ENCODE measurements at places on chromosomes 12 and 14.

DNA sequence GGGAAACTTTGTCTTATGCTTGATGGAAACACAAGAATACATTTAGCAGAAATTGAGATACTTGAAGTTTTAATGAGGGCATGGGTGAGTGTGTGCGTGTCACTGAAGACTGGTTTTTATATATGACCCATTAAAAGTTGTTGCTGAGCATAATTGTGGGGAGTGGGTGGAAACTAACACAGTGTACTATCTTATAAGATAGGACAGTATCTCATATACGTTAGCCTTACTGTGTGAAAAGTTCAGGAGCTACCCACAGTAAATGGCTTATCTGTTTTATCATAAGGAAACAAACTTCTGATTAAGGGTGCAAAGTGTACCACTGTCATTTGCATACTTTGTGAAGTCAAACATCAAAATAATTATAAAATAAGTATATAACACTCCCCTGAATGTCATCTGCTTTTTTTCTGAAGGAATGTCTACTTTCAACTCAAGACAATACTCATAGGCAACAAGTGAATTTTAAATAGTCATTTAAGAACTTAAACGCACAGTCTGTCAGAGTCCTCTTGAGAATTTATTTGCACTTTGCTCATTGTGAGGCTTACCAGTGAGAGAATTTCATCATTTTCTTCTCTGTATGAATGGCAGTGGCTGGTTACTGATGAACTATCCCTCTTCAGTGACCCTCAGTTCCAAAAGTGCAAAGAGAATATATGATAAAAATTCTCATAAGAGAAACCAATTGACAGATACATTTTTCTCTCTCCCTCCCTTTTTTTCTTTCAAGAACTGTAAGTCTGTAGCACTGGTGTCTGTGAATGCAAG is 4.2 kb downstream of the PDE3A start:
- ATAC-seq: no peak

DNA sequence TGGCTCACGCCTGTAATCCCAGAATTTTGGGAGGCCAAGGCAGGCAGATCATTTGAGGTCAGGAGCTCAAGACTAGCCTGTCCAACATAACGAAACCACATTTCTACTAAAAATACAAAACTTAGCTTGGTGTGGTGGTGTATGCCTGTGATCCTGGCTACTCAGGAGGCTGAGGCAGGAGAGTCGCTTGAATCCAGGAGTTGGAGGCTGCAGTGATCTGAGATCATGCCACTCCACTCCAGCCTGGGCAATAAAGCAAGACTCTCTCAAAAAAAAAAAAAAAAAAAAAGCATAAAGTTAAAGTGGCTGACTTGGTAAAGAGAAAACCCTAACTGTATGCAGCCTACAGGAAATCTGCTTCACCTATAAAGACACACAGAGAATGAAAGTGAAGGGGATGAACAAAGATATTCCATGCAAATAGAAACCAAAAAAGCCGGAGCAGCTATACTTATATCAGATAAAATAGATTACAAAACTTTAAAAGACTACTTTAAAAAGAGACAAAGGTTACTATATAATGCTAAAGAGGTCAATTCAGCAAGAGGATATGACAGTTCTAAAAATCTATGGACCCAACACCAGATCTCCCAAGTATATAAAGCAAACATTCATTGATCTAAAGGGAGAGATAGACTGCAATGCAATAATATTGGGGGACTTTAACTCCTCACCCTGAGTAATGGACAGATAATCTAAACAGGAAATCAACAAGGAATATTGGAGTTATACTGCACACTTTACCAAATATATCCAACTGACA is 4.1 kb downstream of the CLEC2B start:
- peak; percentile 39 for ATAC-seq

GRCh38 chr12:94435511-94435927 is 24.1 kb downstream of the CEP83 start:
- ATAC-seq: no peak

GRCh38 chr14:69624136-69624535 is 12.7 kb downstream of the SUSD6 start:
- no peak for ATAC-seq

GRCh38 chr12:105840384-105840783 is 298.4 kb downstream of the NUAK1 start:
- no peak for ATAC-seq

DNA sequence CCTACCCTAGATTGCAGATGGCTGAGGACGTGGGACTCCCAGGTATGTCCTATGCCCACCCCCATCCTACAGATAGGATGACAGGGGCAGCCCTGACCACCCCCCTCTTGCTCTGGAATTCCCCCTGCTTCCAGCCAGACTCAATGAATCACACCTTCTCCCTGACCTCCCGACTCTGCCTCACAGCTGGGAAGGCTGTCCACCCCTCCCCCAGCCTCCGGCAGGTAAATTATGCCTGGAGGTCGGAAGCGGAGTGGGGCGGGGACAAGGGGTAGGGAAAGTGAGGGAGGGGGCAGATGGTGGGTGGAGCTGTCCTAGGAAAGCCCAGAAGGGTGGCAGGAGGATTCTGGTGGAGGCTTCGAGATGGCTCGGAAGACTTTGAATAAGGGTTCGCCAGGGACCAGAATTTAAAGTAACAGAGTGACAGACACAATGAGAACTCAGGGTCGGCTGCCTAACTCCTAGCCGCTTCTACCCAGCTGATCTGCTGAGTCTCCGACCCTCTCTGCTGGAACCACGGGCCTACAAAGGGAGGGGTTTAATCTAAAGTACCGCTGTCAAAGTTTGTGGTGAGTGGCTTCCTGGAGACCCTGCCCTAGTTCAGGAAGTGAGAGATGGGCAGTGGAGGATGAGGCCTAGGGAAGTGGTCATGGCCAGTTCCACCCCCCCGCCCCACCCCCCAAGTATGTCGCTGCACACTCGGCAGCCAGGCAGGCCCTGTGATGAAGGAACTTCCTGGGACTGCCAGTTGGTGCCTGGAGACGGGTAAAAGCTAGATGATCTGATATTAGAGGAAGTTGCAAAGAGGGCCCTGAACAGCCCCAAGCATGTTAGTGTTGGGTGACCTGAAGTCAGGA is 4.2 kb downstream of the PLEKHG3 start:
- no peak for ATAC-seq

GRCh38 chr14:106605548-106606448 is 1079.4 kb downstream of the TMEM121 start:
- ATAC-seq: peak; percentile 91

DNA sequence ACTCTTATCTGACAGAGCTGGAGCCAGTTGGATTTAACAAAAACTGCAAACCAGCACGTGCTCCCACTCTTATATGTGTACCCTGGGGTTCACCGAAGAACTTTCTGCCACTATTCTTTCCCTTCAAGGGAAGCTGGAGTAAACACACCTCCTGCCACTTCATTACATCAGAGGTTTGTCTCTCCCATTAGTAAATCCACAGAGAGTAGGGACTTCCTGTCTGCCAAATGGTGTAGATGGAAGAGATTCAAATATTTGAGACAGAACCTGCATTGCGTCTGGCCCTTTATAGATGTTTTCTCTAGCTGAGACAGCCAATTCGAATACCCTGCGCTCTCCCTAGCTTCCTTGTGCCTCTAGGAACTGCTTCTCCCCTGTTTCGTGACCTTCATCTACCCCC is 29.1 kb upstream of the AEBP2 start:
- ATAC-seq: no peak

DNA sequence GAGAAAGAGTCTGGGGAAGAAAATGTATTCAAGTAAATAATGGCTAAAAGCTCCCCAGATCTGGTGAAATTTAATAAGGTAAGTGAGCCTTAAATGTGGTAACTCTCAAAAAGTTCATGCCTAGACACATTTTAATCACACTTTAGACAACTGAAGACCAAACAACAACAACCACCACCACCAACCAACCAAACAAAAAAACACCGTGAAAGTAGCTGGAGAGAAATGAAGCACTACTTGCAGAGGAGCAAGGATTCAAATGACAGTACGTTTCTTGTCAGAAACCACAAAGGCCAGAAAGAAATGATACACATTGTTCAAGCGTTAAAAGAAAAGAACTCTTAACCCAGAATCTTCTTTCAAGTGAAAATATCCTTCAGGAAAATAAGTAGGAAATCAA is 208.3 kb downstream of the MYRFL start:
- ATAC-seq: no peak

DNA sequence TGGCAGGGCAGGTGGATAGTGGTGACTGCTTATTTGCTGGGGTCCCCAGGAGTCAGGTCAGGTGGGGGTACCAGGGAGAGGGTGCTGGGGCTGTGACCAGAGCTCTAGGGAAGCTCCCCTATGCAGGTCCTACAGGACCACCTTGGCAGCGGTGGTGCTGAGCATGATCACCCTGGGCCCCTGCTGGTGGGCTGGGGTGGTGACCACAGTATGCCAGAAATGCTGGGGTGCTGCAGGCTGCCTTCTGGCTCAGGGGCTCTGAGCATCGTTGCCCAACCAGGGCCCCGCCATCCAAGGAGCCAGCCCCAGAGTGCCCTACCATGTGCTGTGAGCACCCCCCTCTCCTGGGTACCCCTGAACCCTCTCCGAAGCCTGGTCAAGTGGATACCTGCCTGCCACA is 17.5 kb upstream of the NUDT14 start:
- ATAC-seq: no peak

DNA sequence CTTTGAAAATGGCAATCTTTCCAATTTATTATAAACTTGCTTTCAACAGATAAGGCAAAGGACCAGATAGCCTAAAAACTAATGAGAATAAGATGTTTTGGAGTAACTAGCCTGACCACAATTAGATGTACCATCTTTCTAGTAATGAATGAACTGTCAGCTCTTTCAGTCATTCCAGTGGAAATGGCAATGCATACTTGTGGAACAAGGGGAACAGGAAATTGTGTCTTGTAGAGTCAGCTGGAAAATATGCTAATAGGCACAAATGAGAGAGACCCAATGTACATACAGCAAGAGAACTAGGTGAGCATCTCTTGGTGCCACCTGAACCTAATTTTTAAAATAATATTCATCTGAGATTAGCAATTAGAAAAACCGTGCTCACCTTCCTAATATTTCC is 76.1 kb upstream of the GPHB5 start:
- ATAC-seq: no peak

GRCh38 chr12:118145113-118145797 is 9.3 kb downstream of the PEBP1 start:
- no peak for ATAC-seq

- ATAC-seq: no peak
Measured at GRCh38 chr12:30155001-30155730, 371.4 kb upstream of the TMTC1 start.

DNA sequence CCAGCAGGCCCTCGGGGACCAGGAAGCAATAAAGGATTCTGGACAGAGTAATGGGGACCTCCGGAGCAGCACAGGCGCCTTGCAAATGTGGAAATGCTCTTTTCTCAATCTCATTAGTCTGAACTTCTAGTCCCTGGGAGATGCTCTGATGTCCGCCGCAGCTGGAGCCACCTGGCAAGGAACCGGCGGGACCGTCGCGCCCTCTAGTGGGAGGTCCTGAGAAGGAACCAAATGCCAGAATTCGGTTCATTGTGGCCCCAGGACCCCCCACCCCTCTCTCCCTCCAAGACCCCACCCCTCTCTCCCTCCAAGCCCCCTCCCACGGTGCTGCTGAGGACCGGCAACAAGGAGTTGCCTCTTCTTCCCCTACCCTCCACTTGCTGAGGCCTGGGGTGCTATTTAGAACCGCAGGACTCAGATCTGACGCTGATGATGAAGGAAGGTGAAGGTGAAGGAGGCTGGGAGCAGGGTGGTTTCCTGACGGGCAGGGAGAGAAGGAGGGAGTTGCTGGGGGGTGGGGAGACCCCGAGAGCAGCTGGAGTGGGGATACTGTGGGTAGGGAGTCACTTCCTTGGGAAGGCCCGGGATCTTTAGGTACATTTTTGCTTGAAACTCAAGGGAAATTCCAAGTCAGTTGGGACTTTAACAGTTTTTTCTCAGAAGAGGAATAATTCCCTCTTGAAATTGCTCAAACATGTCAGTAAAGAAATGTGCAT is 42.5 kb downstream of the SMIM41 start:
- ATAC-seq: no peak

- ATAC-seq: no peak
Measured at GRCh38 chr12:122867691-122868461, 28.0 kb downstream of the VPS37B start.

GRCh38 chr12:110619534-110619953 is 5.6 kb downstream of the TCTN1 start:
- peak; percentile 79 for ATAC-seq

DNA sequence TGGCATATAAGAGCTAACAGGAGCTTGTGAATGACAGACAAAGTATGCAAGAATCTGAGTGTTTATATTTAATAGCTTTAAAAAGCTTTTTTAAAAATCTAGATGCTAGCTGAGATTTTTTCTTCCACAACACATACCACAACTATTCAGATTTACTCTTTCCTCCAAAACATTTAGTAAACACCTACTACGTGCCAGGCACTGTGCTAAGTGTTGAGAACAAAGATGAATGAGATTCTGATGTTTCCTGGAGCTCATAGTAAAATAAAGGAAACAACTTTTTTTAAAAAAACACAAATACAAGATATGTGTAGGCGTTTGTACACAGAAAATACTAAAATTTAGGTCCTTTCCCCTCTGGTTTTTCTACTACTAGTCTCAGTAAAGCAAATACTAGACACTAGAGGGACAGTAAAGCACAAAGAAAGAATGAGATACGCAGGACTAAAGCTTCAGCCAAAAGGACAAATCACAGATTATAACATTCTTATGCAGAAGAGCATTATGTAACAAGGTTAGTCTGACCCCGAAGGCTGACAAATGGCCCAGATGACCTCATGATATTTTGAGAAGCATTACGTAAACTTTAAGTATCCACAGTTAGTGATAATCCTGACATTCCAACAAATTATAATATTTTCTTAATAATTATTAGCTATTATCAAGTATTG is 78.6 kb upstream of the PAWR start:
- ATAC-seq: no peak

GRCh38 chr14:55303691-55304145 is 32.5 kb downstream of the FBXO34 start:
- ATAC-seq: peak; percentile 38

DNA sequence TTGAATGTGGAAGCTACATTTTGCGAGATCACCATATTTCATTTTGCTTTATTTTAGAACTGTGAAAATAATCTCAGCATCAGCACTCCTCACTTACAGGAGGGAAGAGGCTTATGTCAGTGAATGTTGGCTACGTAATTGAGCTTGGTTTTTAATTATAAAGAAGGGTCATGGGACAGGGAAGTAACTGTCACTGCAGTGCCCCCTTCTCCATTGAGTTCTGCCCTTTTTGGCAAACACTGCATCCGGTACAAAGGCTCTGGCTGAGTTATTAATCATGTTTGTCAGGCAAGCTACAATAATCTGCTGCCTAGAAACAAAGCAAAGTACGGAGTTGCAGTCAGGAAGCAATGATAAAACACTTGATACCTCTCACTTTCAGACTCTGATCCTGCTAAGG is 546.7 kb downstream of the SNAPC1 start:
- no peak for ATAC-seq

GRCh38 chr14:33781236-33781635 is 169.6 kb downstream of the EGLN3 start:
- ATAC-seq: no peak

DNA sequence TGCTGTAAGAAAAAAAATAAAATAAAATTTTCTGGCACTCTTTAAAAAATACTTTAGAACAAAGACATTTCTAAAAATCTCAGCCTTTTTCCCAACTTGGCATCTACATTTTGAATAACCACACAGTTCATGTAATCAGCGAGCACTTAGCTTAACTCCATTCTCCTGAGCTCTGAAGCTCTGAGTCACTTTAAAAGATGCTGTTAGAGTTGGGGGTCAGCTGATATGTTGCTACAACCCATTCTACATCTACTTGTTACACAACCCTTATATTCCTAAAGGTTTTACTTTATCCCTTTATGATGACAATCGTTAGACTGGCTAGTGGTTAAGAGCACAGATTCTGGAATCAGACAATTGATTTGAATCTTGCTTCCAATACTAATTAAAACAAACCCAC is 48.3 kb downstream of the SLC41A2 start:
- no peak for ATAC-seq

GRCh38 chr12:89706986-89707702 is 1.5 kb downstream of the ATP2B1 start:
- ATAC-seq: no peak
